NCI-H1694 (cell line): ENCODE measurements at places on chromosomes 11 and 22.

GRCh38 chr22:20055144-20055543 lies 24.9 kb upstream of the DGCR8 start:
- DNase-seq, result no peak

DNA sequence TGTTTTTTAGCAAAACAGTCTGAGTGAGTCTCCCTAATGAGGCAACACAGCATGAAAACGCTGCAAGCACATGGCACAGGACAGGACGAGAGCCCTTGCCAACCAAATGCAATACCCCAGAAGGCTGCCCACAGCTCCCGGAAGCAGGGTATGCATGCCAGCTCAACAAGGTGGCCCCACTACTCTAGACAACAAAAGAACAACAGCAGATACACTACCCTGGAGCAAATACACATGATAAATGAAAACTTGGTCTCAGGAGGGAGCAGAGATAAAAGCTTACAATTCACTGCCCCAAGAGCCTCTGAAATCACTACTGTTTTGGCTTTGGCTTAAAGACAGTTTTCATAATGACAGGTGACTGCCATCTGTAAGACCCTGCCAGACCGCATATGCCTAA lies 785.4 kb upstream of the API5 start:
- no peak for DNase-seq

GRCh38 chr11:58938398-58938797 lies 890 bp upstream of the GLYATL1 start:
- no peak for DNase-seq

DNA sequence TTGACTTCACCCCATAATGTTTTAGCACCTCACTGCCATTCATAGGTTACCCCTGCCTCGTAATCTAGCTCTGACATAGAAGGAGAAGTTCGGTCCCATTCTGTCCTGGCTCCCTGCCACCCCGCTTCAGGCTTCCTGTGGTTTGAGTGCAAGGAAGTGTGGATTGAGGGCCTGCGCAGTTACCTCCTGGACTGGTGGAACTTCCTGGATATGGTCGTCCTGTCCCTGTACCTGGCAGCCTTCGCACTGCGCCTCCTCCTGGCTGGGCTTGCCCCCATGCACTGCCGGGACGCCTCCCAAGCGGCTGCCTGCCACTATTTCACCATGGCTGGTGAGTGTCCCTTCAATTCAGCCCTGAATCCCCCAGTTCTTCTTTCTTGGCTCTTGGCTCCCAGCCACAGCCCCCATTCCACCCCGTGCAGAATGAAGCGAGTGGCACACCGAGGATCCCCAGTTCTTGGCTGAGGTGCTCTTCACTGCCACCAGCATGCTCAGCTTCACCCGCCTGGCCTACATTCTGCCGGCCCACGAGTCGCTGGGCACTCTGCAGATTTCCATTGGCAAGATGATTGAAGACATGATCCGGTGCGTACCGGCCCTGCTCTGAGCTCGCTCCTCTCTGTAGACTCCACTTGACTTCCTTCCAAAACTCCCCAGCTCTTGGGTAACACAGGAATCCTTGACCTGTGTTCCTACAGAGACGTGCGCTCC lies 15.4 kb downstream of the ART5 start:
- no peak for DNase-seq

DNA sequence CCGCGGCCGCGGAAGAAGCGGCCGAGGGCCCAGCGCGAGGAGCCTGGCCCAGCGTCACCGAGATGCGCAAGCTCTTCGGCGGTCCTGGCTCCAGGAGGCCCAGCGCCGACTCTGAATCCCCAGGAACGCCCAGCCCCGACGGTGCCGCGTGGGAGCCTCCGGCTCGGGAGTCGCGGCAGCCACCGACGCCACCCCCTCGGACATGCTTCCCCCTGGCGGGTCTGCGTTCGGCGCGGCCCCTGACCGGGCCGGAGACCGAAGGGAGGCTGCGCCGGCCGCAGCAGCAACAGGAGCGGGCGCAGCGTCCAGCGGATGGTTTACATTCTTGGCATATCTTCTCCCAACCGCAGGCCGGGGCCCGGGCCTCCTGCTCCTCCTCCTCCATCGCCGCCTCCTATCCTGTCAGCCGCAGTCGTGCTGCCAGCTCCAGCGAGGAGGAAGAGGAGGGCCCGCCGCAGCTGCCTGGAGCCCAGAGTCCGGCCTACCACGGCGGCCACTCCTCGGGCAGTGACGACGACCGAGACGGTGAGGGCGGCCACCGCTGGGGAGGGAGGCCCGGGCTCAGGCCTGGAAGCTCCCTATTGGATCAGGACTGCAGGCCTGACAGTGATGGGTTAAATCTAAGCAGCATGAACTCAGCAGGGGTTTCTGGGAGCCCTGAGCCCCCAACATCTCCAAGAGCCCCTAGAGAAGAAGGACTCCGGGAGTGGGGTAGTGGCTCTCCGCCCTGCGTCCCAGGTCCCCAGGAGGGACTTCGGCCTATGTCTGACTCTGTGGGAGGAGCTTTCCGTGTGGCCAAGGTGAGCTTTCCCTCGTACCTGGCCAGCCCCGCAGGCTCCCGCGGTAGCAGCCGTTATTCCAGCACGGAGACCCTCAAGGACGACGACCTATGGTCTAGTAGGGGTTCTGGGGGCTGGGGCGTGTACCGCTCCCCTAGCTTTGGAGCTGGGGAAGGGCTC lies 1.2 kb downstream of the ARHGEF17 start:
- DNase-seq, result no peak

GRCh38 chr11:134275534-134276395 lies at the start of gene GLB1L3:
TSS of gene GLB1L3 (plus strand) at chr11:134276379. CDS start at chr11:134276741, 362 bp downstream.
- DNase-seq, result no peak

DNA sequence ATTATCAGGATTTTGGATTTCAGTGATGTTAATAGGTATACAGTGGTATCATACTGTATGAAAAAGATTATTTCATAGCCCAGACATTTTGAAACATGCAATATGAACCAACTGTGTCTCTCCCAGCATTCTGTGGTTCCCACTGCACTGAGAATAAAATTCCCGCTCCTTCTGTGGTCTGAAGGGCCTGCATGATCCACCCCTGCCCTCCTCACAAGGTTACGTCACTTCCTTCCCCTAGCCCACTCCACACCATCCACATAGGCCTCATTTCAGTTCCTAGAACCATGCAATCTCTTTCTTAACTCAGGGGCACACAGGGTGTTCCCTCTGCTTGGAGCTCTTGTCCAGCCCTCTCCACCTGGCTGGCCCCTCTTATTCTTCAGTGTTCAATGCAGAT lies 103.1 kb downstream of the TSPAN18 start:
- DNase-seq, result no peak

DNA sequence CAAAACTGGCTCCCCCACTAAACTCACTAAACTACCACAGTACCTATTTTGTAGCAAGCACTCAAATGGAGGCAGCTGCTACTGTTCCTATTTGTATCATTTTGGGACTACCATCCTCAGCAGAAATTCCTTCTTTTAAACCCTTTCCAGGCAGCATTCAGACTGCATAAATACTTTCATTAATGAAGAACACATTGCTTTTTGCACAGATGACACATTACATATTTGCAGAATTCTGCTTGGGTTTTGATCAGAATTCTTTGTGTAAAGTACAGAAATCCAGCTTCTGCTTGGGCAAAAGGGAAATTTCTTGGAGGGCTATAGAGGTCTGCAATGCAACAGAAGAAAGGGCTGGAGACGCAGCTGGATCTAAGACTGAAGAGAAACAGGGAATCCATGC lies 24.2 kb downstream of the RBX1 start:
- no peak for DNase-seq

DNA sequence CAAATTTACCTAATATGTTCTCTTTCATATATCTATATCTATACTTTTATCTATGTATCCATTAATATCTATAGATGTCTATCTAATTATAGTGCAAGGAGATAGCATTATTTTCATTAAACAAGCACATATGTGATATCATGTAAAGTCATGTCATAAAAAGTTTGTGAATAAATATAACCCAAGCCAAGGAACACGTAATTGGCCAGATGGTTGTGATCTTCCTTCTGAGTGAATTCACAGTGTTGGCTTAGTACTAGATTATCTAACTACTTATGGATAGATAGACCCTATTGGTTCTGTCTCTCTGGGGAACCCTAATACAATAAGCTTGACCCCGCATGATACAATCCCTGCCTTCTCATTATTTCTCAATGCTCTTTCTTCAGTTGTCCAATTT lies 484.4 kb downstream of the LRRC4C start:
- DNase-seq, result no peak

- no peak for DNase-seq
These were observed 80.8 kb downstream of the CSNK2A3 start for GRCh38 chr11:11272254-11272653.

- DNase-seq, result no peak
These were observed 297.7 kb upstream of the FAT3 start for GRCh38 chr11:91926965-91927364.
